CD4-positive, alpha-beta T cell (primary cell): ENCODE measurements at places on chromosomes 2 and 18.

DNA sequence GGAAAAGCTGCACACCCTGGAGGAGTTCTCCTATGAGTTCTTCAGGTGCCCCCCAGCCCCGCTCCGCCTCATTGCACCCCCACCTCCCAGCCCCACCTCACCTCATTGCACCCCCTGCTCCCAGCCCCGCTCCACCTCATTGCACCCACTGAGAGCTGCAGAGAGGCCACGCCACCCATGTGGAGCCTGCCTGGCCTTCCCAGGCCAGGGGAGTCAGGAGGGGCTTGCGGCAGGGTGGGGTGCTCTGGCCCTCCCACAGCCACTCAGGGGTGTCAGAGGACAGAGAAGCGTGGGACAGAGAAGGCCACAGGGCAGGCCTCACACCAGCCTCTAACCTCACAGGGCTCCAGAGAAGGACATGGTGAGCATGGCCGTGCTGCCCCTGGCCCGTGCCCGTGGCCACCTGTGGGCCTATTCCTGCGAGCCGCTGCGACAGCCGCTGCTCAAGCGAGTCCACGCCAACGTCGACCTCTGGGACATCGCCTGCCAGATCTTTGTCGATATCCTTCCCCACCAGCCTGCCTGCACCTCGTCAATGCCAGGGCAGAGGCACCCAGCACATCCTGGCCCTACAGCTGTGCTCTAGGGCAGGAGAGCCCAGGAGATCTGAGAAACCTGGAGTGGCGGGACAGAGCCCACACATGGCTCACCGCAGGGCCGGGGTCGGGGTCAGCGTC, 15.0 kb upstream of the GPR17 start:
- DNase-seq, result no peak
- H3K4me1 ChIP-seq, result peaks cover 50% of the 10 kb centered on the region
- no peak overlapping the region for H3K27ac ChIP-seq
- H3K4me3 ChIP-seq, result no peak overlapping the region

- no peak overlapping the region for H3K4me3 ChIP-seq
- H3K27me3 ChIP-seq, result no peaks in the 10 kb centered on the region
- H3K27ac ChIP-seq, result no peak overlapping the region
- no peaks in the 10 kb centered on the region for H3K36me3 ChIP-seq
Observed at GRCh38 chr2:33188799-33189198, 242.0 kb downstream of the LTBP1 start.

GRCh38 chr2:185475914-185476313, 262.7 kb upstream of the FSIP2 start:
- no peaks in the 10 kb centered on the region for H3K27me3 ChIP-seq
- no peak overlapping the region for H3K27ac ChIP-seq
- no peak overlapping the region for H3K4me3 ChIP-seq
- no peak for DNase-seq

DNA sequence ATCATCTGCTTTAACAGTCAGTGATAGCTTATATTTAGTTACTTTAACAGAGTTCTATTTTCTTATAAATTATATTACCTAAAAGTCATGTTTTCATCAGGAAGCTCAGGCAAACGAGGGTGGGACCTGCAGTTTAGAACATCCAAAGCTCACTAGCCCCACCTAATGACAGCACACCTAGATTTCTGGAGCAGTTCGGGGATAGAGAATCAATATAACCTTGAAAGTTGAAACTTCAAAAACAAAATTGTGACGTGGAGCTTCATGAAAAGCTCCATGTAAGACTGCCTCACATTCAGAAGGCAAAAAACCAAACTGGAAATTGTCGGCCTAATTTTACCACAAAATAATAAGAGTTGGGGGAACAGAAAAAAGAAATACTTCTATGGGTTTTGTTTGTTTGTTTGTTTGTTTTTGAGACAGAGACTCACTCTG, 185.9 kb upstream of the CCDC150 start:
- no peak overlapping the region for H3K4me3 ChIP-seq
- DNase-seq, result no peak
- no peak overlapping the region for H3K27ac ChIP-seq
- H3K4me1 ChIP-seq, result no peaks in the 10 kb centered on the region
- H3K36me3 ChIP-seq, result no peaks in the 10 kb centered on the region

GRCh38 chr2:48341551-48342133, 188.3 kb upstream of the STON1 start:
- H3K27me3 ChIP-seq, result no peaks in the 10 kb centered on the region
- H3K4me1 ChIP-seq, result peaks cover 18% of the 10 kb centered on the region
- H3K4me3 ChIP-seq, result no peak overlapping the region
- H3K27ac ChIP-seq, result peak overlapping the region; percentile 10

DNA sequence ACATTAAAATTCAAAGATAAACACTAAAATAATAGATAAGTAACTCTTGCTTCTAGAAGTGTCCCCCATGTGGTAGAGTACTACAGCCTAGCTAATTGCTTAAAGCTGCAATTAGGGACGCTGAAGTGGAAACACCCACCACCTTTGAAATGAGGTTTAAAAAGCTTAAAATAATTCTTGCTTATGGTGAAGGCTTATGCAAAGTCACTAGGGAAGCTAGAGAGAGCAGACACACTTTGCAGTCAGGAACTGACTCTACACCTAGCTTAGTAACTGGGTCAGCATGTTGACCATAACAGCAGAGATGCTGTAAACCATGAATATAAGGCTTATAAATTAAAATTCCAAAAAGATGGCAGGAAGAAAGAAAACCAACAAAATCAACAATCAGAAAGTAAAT, 65.4 kb upstream of the DSG1 start:
- no peak overlapping the region for H3K4me3 ChIP-seq
- no peaks in the 10 kb centered on the region for H3K36me3 ChIP-seq
- H3K27ac ChIP-seq, result no peak overlapping the region
- H3K4me1 ChIP-seq, result no peaks in the 10 kb centered on the region

- H3K27ac ChIP-seq, result no peak overlapping the region
- no peaks in the 10 kb centered on the region for H3K27me3 ChIP-seq
- no peak for DNase-seq
- peaks cover 6% of the 10 kb centered on the region for H3K4me1 ChIP-seq
- no peak overlapping the region for H3K4me3 ChIP-seq
Observed at GRCh38 chr2:26946841-26947784, 23.3 kb upstream of the MAPRE3 start.

DNA sequence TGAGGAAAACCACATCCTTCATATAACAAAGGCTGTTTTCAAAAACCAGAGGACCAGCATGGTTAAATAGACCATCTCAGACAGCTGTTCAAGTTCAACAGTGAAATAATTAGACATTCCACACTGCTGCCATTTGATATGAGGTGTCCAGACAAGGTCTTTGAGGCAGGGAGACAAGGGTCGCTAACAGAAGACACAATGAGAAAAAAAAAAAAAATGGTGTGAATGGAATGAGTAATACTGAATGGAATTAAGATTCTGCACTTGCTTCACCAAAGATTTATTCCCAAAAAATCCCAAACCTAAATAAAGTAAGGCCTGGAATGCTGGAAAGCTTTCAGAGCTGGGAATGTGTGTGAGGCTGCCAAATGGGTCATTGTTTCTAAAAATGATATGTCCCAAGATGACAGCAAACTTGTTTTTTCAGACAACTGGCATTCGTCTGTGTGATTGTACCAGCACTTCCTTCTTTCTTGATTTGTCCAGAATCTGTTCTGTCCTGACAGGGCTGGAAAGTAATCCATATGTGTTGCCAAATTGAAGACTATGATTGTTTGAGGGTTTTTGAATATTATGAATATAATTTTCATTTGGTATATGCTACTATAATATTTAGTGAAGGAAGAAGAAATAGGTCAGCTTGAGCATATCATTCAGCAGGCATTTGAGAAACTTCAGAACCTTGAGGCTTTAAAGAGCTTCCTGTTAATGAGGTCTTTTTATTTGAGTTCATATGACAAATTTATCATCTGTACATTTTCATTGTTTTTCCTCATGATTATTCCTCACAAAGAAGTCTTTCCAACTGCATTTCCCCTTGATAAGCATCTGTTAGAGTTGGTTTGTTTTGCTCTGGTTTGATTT, 85.2 kb upstream of the ITGA4 start:
- H3K36me3 ChIP-seq, result no peaks in the 10 kb centered on the region
- H3K27ac ChIP-seq, result no peak overlapping the region
- peaks cover 17% of the 10 kb centered on the region for H3K4me1 ChIP-seq
- H3K27me3 ChIP-seq, result no peaks in the 10 kb centered on the region
